ENCODE measurements at places on chromosomes 5 and 9. TPM values are rescaled to one million over a fixed set of nuclear protein-coding genes. Genes with fewer than 3 reads are reported as not detected.

Gene CDX1
- 2.4 TPM for total RNA-seq

Gene PCDHGA5
- total RNA-seq: 1.9 TPM

- no peak for DNase-seq
These were observed 120.5 kb downstream of the FBXL7 start for GRCh38 chr5:15620501-15620900.

- no peak for DNase-seq
These were observed 8.7 kb downstream of the NREP start for GRCh38 chr5:111748304-111748763.

GRCh38 chr9:37986001-37986400 is 82.1 kb upstream of the SLC25A51 start:
- DNase-seq: no peak

GRCh38 chr9:131361202-131361833 is 32.6 kb upstream of the PRRC2B start:
- DNase-seq: peak; percentile 36

- DNase-seq: no peak
These were observed 106.4 kb downstream of the ZSWIM6 start for GRCh38 chr5:61438298-61438970.

GRCh38 chr9:97564291-97565175 is 63.1 kb downstream of the TMOD1 start:
- DNase-seq: peak; percentile 78

GRCh38 chr9:135320943-135321342 is 158.6 kb upstream of the PPP1R26 start:
- no peak for DNase-seq

DNA sequence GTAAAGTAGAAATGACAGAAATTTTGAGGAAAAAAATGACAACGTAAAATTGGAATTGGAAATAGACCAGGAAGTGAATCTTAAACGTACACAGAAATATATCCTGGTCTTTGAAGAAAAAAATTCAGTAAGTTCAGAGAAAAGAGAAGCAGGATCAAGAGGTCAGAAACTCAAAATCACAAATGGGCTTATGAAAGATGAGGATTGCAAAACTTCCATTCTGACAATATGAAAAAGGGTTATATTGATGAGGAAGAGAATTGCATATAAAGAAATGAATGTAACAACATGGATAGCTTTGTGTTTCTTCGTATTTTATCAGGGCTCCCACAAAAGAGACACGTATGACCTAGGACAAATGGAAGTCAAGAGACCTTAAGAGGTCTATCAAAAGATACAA is 58.1 kb downstream of the OXCT1 start:
- no peak for DNase-seq

DNA sequence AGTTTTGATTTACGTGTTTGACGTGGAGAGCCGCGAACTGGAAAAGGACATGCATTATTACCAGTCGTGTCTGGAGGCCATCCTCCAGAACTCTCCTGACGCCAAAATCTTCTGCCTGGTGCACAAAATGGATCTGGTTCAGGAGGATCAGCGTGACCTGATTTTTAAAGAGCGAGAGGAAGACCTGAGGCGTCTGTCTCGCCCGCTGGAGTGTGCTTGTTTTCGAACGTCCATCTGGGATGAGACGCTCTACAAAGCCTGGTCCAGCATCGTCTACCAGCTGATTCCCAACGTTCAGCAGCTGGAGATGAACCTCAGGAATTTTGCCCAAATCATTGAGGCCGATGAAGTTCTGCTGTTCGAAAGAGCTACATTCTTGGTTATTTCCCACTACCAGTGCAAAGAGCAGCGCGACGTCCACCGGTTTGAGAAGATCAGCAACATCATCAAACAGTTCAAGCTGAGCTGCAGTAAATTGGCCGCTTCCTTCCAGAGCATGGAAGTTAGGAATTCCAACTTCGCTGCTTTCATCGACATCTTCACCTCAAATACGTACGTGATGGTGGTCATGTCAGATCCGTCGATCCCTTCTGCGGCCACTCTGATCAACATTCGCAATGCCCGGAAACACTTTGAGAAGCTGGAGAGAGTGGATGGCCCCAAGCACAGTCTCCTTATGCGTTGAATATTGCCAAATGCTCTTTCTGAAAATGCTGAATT is 850 bp downstream of the RRAGA start:
- DNase-seq: peak; percentile 49

Gene INSL6
- 6.3 TPM for total RNA-seq

DNA sequence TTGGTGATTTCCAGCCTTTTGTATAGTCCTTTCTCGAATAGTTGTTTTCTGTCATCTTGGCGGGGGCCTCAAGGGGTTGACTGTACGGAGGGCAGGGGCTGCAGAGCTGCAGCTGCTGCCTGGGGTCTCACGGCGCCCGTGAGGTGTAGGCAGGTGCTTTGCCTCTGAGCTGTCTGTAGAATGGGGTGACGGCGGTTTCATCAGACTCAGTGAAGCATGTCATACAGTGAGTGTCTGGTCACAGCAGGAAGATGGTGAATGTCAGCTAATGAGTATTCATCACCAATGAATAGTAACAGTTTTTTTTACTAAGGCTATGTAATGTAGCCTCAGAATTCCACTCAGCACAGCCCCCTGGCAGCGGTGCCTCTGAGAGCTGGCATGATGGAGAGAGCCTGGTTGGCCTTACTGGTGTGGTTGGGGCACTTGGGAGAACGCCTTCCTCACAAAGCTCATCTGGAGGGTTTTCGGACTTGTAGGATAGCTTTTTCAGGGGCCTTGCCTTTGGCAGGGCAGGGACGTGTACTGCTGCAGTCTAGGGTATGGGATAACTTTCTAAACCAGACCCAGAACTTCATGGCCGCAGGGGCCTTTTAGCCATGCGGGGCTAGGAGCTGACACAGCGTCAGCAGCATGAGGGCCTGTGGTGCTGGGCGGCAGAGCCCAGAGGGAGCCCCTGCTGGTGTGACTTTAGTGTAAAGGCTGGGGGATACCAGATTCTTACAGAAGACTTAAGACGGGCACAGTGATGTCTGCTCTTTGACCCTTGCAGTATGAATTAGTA is 15.0 kb downstream of the TENT4A start:
- DNase-seq: no peak

GRCh38 chr9:108108852-108109448 is 619.4 kb upstream of the KLF4 start:
- DNase-seq: no peak

- DNase-seq: no peak
These were observed 65.8 kb upstream of the ERCC6L2 start for GRCh38 chr9:95809686-95810085.

Gene PKD2L2
- 2.4 TPM for total RNA-seq

- no peak for DNase-seq
These were observed 21.7 kb downstream of the FTMT start for GRCh38 chr5:121873409-121873808.

Gene GLRA1
- total RNA-seq: not detected

DNA sequence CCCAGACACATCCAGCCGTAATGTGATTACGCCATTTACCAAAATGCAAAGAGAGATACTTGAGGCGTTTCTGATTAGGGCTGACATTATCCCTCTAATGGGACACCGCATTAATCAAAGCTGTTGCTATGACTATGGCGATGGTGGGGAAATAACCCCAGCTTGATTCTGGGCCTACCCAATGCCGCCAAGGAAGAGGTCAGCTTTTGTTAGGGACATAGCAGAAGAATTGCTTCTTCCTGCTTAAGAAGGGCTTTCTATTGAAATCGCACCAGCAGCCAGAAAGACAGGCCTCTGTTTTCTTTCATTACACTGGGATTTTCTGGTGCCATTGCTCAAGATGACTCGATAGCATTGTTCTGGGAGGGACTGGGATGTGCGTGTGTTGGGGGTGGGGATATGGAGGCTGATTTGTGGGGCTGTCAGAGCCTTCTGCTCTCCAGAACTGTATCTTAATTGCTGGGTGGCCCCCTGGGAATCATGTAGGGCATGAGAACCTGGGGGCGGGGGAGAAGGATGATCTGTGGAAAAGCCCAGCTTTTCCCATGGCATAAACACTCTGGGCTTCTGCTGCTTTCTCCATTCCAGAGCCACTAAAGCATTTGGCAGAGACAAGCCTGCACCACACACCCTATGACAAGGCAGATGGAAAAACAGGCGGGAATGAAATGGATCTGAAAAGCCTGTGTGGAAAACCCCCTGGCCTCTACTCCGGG is 106.5 kb upstream of the RAD23B start:
- peak; percentile 90 for DNase-seq

Gene SOHLH1
- not detected for total RNA-seq

DNA sequence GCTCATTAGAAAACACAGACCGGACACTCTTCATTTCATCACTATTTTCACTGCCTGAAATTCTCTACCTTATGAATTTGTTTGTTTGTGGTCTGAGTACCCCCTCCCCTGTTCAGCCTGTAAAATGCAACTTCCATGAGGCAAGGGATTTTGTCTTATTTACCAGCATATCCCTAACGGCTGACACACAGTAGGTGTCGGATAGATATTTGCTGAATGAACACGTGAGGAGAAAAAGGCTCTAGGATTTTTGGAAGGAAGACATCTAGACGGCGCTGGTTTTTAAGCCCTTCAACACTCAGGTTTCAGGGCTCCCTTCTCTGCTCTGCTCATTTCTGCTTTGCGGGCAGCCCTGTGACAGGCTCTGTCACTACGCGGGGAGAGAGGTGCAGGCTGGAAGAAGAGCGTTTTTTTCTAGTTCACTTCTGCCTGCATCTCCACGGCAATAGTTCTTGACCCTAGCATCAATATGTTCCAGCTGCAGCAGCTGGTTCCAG is 41.0 kb downstream of the KCNMB1 start:
- no peak for DNase-seq

GRCh38 chr5:146368137-146368536 is 29.5 kb downstream of the POU4F3 start:
- no peak for DNase-seq

GRCh38 chr5:142795251-142795650 is 25.1 kb downstream of the ARHGAP26 start:
- no peak for DNase-seq

Gene FOXD4
- 3.4 TPM for total RNA-seq

DNA sequence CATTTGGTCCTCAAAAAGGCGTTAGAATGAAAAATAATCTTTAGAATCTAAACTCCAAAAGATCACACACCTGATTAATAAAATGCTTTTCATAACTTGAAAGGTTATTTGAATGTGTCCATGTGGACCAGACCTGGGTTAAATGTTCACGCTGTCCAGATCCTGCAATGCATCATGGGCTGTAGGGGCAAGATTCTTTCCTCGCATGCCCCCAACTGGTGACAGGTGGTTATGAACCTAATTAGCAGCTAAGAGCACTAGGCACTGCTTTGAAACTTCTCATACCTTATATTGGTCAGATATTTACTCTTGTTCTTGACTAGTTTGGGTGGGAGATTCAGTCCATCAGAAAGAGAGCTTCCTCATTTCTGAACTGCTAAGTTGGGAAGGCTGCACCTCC is 19.3 kb upstream of the PIP5K1B start:
- DNase-seq: no peak

GRCh38 chr9:123749580-123750202 is 180.2 kb downstream of the DENND1A start:
- DNase-seq: peak; percentile 80

Gene SLC45A2
- 1.2 TPM for total RNA-seq

Gene NR5A1
- not detected for total RNA-seq

Gene ABCA2
- total RNA-seq: 20.2 TPM

DNA sequence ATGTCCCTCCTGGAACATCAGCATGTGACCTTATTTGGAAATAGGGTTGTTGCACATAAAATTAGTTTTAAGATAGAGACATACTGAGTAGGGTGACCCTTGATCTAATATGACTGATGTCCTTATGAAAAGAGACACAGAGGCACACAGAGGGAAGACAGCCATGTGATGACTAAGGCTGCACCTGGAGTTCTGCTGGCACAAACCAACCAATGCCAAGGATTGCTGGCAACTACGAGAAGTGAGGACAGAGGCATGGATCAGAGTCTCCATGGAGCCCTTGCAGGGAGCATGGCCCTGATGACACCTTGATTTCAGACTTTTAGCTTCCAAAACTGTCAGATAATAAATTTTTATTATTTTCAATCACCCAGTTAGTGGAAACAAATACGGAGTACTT is 101.9 kb downstream of the FBXL7 start:
- no peak for DNase-seq

Gene DOK3
- total RNA-seq: 19.7 TPM

- no peak for DNase-seq
These were observed 10.8 kb downstream of the SDHA start for GRCh38 chr5:228886-229285.

Gene COL23A1
- total RNA-seq: 0.96 TPM

- peak; percentile 92 for DNase-seq
These were observed 53.0 kb upstream of the RETREG1 start for GRCh38 chr5:16669776-16670175.

Gene NANS
- 42.9 TPM for total RNA-seq

Gene TAF11L9
- 16.4 TPM for total RNA-seq

Gene MLANA
- total RNA-seq: 1.2 TPM

GRCh38 chr5:82584631-82585030 is 306.5 kb upstream of the RPS23 start:
- DNase-seq: no peak

- DNase-seq: peak; percentile 61
These were observed 303.2 kb downstream of the ACTL7B start for GRCh38 chr9:108552459-108553040.

Measured in umbilical cord (tissue), 2 donors.